ENCODE measurements at places on chromosomes 6 and 20. TPM values are rescaled to one million over a fixed set of nuclear protein-coding genes. Genes with fewer than 3 reads are reported as not detected.

Gene XKR7
- total RNA-seq = 20.0 TPM

Gene EPPIN
- total RNA-seq = not detected

Gene C6orf120
- total RNA-seq = 18.6 TPM

Gene ADGRB3
- 237 TPM for total RNA-seq

Gene EGFL8
- 7.5 TPM for total RNA-seq

Gene FRK
- 0.36 TPM for total RNA-seq

Gene TRAPPC3L
- not detected for total RNA-seq

DNA sequence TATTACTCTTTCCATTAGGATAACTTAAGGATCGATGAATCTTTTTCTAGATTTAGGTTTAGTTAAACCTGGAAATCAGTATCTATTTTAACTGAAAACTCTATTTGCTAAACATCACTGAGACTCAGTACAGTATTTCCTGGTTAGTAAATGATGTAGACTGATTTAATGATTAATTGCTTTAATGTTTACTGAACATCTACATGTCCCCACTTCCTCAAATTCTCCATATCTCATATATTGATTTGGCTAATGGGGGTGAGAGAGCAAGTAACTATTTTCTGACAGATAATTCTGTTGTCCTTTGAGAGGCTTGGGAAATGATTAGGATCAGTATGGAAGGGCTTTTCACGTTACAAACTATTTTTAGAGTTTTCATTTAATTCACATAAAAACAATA, 10.3 kb downstream of the MKKS start:
- DNase-seq = no peak

- DNase-seq = no peak
Measured at GRCh38 chr6:124524491-124525200, 437.6 kb upstream of the RNF217 start.

DNA sequence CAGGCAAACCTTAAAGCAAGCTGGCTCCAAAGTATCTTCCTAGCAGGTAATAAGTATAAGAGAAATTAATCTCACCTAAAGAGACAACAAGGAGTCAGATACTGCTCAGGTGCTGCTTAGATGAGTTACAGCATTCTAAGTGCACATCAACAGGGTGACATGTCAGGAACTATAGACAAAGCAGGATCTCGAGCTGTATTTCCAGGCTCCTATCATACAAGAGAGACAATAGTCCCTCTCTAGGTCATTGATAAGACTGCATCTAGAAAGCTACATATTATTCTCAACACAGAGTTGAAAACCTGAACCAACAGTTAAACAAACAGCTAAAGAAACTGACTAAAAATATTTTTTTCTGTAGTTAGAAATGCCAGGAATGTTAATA, 3.9 kb downstream of the PTPRK start:
- DNase-seq = no peak

GRCh38 chr6:43971776-43972126, 155.5 kb downstream of the MRPL14 start:
- no peak for DNase-seq

DNA sequence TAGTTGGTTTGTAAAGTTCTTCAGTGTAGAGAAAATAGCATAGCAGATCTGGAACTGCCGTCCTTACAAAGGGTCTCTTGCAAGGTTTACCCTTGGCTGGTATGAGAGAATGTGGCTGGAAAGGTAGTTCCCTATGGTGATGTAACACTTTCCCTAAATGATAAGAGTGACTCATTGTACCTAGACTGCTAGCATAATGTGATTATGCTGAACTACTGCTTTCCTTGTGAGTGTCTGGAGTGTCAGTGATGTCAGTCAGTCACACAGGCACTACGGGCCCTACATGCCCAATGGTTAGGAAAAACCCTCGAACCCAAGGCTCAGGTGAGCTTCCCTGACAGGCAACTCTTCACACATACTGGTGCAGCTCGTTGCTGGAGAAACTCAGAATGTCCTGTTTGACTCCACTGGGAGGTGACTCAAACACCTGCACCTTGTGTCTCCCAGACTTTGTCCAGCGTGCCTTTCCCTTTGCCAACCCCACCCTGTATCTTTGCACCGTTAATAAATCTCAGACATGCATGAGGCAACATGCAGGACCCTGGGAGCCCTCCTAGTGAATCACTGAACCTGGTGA, 28.4 kb upstream of the LY86 start:
- no peak for DNase-seq

GRCh38 chr6:109653264-109653663, 37.7 kb downstream of the AK9 start:
- no peak for DNase-seq

GRCh38 chr20:61298661-61299060, 46.6 kb downstream of the CDH4 start:
- no peak for DNase-seq

- DNase-seq = no peak
Measured at GRCh38 chr20:59912609-59913008, 20.8 kb downstream of the SYCP2 start.

- no peak for DNase-seq
Measured at GRCh38 chr6:31775184-31775583, 1.9 kb downstream of the VWA7 start.

DNA sequence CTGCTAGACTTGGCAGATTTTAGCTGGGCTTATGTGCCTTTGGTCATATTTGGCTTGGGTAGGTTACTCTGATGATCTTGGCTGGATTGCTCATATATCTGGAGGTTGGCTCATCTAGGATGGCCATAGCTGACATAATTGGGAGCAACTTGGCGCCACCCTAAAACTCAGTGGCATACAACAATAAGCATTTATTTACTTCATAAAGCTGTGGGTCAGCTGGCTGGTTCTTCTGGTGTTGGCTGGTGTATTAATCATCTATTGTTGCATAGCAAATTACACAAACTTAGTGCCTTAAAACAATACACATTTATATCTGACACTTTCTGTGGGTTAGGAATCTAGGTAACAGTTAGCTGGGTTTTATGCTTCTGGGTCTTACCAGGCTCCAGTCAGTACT, 297.3 kb upstream of the JAG1 start:
- no peak for DNase-seq

DNA sequence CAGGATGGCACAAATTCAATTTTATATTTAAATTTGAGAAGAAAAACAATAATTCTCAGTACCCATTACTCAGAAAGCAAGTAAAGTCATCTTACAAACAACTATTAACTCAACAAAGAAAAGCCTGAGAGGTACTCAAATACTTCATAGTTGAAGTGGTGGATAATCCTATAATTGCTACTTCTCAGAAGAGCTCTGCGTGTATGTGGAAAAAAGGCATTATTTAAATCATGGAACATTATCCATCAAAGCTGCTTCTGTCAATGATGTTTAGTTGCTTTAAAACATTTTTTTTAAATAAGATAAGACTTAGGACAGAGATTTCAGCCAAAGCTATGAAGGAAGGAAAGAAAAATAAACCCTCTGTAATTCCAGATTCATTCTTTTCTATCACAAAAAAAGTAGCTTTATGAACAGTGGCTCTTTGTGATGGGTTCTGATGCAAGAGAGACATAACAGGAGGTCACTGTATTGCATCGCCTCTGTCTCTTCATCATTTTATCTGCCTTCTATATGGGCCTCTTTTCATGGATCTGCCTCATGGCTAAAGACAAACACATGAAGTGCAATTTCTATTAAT, 367.9 kb upstream of the SLC35B3 start:
- no peak for DNase-seq

DNA sequence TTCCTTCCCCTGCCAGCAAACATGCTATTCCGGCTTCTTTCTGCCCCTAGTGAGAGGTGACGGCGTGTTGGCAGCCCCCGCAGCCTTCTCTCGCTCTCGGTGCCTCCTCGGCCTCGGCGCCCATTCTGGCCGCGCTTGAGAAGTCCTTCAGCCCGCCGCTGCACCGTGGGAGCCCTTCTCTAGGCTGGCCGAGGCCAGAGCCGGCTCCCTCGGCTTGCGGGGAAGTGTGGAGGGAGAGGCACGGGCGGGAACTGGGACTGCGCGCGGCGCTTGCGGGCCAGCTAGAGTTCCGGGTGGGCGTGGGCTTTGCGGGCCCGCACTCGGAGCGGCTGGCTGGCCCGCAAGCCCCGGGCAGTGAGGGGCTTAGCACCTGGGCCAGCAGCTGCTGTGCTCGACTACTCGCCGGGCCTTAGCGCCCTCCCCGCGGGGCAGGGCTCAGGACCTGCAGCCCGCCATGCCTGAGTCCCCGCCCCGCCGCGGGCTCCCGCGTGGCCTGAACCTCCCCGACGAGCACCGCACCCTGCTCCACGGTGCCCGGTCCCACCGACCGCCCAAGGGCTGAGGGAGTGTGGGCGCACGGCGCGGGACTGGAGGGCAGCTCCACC, 20.0 kb upstream of the PXDC1 start:
- DNase-seq = no peak

DNA sequence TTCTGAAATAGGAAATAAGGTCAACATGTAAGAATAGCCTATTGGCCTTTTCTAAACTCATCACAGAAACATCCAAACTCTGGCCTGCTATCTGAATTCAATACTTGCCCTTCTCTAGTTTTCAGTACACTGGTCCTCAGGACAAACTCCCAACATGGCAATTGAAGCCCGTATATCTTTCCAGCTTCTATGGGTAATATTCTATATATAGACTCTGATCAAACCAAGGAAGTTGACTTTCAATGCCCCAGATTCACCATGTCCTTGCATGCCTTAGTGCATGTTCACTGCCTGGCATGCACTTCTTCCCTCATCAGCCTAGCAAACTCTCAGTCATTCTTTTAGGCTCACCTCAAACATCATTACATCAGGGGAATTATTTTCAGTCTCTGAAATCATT, 73.2 kb downstream of the RSPO3 start:
- no peak for DNase-seq

- DNase-seq = peak; percentile 77
Measured at GRCh38 chr6:1436334-1437306, 47.2 kb downstream of the FOXF2 start.

DNA sequence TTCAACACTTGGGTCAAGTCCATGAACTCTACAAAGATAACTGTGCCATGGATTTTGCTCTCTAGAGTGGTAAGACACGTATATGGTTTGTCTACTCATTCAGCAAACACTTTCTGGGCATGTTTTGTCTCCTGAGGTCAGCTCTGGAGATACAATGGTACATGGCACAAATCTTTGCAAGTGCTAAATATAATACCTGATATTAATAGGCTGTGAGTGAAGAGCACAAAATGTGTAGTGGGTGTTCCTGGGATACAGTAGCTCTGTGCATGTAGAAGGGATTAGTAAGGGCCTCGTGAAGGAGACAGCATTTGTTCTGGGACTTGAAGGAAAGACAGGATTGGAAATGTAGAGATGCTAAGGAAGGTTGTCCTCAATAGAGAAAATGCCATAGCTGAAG, 360.9 kb downstream of the BCKDHB start:
- no peak for DNase-seq

GRCh38 chr6:89260310-89260709, 43.2 kb upstream of the GABRR1 start:
- no peak for DNase-seq

Data from cerebellum (tissue), 4 donors.